ENCODE measurements at places on chromosomes 3 and 15.

DNA sequence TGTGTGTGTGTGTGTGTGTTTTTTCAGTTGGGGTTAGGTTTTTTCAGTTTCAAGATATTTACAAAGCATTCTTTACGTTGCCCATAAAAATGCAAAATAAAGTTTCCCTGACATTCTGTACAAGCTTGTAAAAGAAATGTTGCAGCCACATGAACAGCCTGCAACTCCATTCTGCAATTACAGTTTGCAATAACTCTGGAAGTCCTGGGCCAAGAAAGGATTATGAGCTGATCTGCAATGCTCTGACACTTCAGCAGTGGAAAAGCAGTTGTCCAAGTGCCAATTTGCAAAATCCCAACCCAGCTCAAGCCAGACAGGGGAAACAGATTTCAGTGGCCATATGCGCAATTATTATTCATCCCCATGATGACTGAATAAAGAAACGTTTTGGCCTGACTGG is 322.1 kb downstream of the MEX3B start:
- DNase-seq = no peak

- no peak for DNase-seq
These were observed 12.7 kb downstream of the ZBTB38 start for GRCh38 chr3:141380987-141381386.

DNA sequence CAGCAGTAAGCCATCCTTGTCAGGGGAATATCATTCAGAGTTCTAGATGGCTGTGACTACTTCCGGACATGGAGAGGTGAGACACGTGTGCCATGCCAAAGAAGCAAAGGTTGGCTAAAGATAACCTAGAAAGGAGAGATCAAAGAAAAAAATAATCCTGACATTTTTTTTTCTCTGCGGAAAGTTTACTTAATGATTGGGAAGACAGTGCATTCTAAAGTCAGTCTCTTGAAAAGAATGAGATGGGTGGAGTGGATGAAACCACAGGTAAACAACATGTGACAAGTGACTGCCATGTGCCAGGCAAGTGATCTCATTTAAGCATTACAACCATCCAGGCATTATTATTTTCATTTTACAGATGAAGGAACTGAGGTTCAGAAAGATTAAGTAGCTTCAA is 436.6 kb downstream of the SOX2 start:
- DNase-seq = no peak

GRCh38 chr3:178439504-178439903 is 96.7 kb upstream of the KCNMB2 start:
- no peak for DNase-seq

DNA sequence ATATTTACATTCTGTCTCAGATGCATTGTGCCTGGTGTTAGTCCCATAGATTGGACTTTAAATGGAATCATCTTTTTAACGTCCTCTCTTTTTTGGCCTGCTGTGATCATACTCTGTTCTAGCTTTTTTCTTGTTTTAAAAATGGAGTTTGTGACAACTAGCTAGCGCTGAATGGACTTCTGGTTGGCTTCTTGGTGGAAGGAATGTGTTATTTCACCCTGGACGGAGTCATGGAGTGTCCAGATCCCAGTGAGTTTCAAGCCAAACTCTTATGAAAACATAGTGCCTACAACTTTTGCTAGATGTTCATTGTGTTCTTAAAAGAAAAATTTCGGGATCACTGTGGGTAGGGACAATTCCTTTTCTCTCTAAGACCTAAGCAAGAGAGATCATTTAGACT is 192.6 kb downstream of the TCF12 start:
- no peak for DNase-seq

- DNase-seq = no peak
These were observed 150.5 kb downstream of the LPP start for GRCh38 chr3:188304501-188304900.

- no peak for DNase-seq
These were observed 26.4 kb downstream of the ABI3BP start for GRCh38 chr3:100966807-100967206.

DNA sequence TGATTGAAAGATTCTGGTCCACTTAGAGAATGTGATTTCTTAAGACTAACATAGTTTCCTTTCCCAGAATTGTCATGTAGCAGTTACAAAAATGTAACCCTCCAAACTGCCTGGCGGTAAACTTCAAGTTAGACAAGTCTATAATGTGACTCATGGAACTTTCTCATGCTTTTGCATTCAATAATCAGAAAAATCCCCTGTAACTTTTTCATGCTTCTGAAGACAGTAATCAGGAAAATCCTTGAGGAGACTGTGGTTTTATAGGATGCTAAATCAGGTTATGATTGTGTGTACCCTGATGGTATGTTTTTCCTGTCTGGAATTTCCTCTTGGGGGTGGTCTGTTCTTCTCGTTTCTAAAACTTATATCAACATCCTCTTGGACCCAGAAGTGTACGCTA is 74.0 kb upstream of the RARB start:
- no peak for DNase-seq

DNA sequence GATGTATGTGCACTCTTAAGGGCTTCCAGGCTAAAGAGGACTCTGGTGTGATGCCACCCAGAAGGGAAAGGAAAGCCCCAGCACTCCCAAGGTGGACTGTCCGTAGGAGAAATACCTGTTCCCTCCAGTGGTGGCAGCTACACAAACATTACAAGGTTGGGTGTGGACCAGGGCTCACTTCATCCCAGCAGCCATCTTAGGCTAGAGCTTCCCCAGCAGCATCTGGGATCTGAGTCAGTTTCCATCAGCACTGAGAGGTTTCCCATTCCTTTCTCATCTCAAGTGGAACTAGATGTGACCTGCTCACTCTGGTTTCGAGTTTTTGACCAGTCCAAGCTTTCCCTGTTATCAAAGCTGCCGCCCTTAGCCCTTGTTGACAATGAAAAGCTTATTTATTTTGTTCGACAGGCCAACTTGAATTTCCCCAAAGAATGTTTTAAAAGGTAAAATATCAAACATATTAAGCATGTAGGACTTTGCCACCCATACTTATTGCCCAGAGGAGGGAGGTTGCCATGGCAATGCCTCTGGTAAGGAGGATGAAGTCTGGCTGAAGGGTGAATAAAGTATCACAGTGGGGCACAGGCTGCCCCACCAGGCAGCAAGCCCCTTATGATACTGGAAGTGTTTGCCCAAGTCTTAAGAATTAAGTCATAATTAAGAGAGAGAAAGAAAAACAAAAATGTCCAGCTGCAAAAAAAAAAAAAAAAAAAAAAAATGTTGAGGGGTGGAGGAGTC is 28.9 kb downstream of the CLDN18 start:
- no peak for DNase-seq

Data from stimulated activated CD4-positive, alpha-beta T cell treated with anti-CD3 and anti-CD28 coated beads, TNF-alpha, amount 100 ng/mL, for 1 hour (primary cell).